ENCODE measurements at places on chromosomes 16 and 17. TPM values are rescaled to one million over a fixed set of nuclear protein-coding genes. Genes with fewer than 3 reads are reported as not detected.

SDR42E2 gene
- 0.14 TPM for total RNA-seq

- H3K27ac ChIP-seq = no peak overlapping the region
- no peaks in the 10 kb centered on the region for H3K36me3 ChIP-seq
- no peak overlapping the region for H3K4me3 ChIP-seq
- no peak for DNase-seq
- H3K27me3 ChIP-seq = peaks cover 29% of the 10 kb centered on the region
These were observed 2.4 kb downstream of the SOST start for GRCh38 chr17:43756201-43756600.

GRCh38 chr16:396605-397004, 394 bp upstream of the NME4 start:
- H3K27me3 ChIP-seq = peaks cover 2% of the 10 kb centered on the region
- peak overlapping the region; percentile 74 for H3K4me3 ChIP-seq
- peak overlapping the region; percentile 66 for H3K27ac ChIP-seq
- H3K36me3 ChIP-seq = peaks cover 2% of the 10 kb centered on the region
- peaks cover 33% of the 10 kb centered on the region for H3K4me1 ChIP-seq

DNA sequence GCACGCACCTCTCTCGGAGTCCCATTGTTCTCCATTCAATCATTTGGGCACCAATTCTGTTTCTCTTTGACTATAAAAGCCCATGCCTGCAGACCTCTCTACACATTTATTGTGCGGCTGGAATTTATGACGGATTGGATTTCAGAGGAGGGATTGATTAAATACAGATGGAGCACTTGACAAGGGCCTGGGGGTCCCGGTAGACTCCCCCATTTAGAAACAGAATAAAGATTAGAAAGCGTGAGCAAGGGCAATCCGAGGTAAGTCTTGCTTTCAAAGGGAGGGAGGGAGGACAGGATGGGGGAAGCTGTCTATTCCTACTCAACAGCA, 15.1 kb upstream of the PITPNM3 start:
- H3K4me1 ChIP-seq = peaks cover 13% of the 10 kb centered on the region
- H3K4me3 ChIP-seq = no peak overlapping the region
- H3K27ac ChIP-seq = no peak overlapping the region
- H3K36me3 ChIP-seq = no peaks in the 10 kb centered on the region

DNA sequence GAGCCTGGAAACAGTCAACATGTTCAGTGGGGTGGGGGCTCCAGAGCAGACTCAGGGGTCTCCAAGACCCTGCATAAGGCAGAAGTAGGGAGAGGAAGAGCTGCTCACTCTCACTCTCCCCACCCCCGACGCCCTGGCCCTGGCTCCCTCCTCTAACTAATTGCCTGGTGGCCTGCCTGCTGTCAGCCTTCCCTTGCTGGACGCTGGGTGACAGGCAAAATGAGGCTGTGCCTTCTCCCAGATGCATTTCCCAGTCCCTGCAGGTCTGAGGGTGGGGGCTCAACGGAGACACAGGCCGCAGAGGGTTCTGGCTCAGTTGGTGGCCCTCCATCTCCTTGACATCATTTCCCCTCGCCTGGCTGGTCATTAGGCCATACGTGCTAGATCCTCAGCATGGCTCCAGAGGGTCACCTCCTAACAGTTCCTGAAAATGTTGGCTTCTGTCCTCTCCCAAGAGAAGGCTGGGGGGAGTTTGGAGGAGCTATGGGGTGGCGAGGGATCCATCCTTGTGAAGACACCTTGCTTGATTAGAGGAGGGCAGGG, 1.4 kb downstream of the FMNL1 start:
- H3K4me3 ChIP-seq = peak overlapping the region; percentile 99
- no peaks in the 10 kb centered on the region for H3K27me3 ChIP-seq
- H3K27ac ChIP-seq = peak overlapping the region; percentile 99
- no peak for DNase-seq

DNA sequence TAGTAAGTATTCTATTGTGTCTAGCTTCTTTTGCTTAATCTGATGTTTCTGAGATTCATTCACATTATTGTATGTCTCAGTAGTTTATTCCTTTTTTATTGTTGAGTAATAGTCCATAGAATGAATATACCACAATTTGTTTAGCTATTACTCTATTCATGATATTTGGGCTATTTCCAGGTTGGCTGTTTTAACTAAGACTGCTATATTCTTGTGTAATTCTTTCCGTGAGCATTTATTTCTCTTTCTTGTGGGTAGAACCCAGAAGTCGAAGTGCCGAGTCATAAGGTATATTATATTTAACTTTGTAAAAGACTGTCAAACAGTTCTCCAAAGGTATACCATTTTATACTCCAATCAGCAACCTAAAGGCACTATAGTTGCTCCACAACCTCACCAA, 160.8 kb downstream of the ANKFN1 start:
- no peak overlapping the region for H3K27ac ChIP-seq
- no peaks in the 10 kb centered on the region for H3K36me3 ChIP-seq
- no peak overlapping the region for H3K4me3 ChIP-seq
- no peaks in the 10 kb centered on the region for H3K4me1 ChIP-seq

TPSG1 gene
- total RNA-seq = not detected

- no peak overlapping the region for H3K4me3 ChIP-seq
- DNase-seq = no peak
- H3K27ac ChIP-seq = no peak overlapping the region
- H3K36me3 ChIP-seq = no peaks in the 10 kb centered on the region
These were observed 290.4 kb downstream of the MAP2K6 start for GRCh38 chr17:69704935-69705334.

- peaks cover 7% of the 10 kb centered on the region for H3K4me1 ChIP-seq
- peaks cover 2% of the 10 kb centered on the region for H3K27me3 ChIP-seq
- peak; percentile 87 for DNase-seq
These were observed 22.3 kb upstream of the RBBP6 start for GRCh38 chr16:24516900-24517669.

KRTAP3-2 gene
- total RNA-seq = not detected

DNA sequence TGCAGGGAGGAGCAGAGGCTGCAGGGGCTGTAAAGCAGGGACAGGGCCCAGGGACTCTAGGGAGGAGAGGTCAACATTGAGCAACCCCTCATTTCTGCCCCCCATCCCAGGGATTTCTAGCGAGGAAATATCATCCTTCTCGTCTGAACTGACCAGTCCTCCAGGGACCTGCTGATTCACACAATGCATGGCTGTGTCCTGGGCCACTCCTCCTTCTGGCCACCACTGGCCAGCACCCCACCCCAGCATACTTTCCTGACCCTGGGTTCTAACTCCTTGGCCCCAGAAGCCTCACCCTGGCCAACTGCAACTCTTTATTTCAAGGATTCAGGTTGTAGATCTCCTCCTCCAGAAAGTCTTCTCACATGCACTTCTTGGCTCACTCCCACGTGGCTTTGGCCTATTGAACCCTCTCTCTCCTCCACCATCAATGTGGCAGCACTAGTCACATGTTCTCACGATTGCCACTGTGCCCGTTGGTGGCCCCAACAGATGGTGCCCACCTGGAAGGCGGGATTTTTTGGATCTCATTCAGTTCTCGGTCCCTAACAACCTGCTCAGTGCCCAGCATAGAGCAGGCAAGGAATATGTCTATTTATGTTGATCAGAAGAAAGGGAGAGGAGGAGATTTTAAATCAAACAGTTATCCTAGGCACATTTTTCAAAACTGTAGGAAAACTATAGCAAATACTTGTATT, 41.5 kb downstream of the CUEDC1 start:
- H3K27ac ChIP-seq = no peak overlapping the region
- no peaks in the 10 kb centered on the region for H3K36me3 ChIP-seq
- no peaks in the 10 kb centered on the region for H3K4me1 ChIP-seq
- H3K27me3 ChIP-seq = no peaks in the 10 kb centered on the region
- DNase-seq = no peak
- no peak overlapping the region for H3K4me3 ChIP-seq

DNA sequence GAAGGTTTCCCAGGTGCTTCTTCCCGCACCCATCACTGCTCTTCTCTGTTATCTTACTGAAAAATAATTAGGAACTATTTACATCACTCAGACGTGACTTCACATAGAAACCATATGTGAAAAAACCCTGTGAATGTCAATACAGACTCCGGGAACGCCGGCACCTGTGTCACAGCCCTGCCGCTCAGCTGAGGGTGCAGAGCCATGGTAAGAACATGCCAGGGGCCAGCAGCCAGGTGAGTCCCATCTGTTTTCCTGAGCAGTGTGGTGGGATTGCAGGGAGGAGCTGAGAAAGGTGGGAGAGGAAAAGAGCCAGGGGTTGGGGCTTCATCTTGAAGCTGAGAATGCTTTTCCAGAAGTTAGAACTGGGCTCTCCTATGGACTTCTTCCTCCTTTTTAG, 13.7 kb downstream of the FOXF1 start:
- no peak overlapping the region for H3K4me3 ChIP-seq
- H3K27me3 ChIP-seq = peaks cover 19% of the 10 kb centered on the region
- no peak overlapping the region for H3K27ac ChIP-seq
- peaks cover 2% of the 10 kb centered on the region for H3K36me3 ChIP-seq

CNGB1 gene
- not detected for total RNA-seq
